ENCODE measurements at places on chromosomes 5 and 9.
A peak's percentile ranks its signal among the peaks of the same experiment; 100 is the strongest.

- peak; percentile 26 for DNase-seq
These were observed 436.7 kb downstream of the ZSWIM6 start for GRCh38 chr5:61768692-61769281.

- no peak for DNase-seq
These were observed 151.0 kb upstream of the ZNF366 start for GRCh38 chr5:72658161-72658560.

GRCh38 chr5:14347522-14347921, 204.4 kb downstream of the TRIO start:
- DNase-seq = no peak

- DNase-seq = no peak
These were observed 4.9 kb downstream of the SGCD start for GRCh38 chr5:156331845-156332244.

- no peak for DNase-seq
These were observed 586.9 kb downstream of the CCDC171 start for GRCh38 chr9:16139774-16140173.

DNA sequence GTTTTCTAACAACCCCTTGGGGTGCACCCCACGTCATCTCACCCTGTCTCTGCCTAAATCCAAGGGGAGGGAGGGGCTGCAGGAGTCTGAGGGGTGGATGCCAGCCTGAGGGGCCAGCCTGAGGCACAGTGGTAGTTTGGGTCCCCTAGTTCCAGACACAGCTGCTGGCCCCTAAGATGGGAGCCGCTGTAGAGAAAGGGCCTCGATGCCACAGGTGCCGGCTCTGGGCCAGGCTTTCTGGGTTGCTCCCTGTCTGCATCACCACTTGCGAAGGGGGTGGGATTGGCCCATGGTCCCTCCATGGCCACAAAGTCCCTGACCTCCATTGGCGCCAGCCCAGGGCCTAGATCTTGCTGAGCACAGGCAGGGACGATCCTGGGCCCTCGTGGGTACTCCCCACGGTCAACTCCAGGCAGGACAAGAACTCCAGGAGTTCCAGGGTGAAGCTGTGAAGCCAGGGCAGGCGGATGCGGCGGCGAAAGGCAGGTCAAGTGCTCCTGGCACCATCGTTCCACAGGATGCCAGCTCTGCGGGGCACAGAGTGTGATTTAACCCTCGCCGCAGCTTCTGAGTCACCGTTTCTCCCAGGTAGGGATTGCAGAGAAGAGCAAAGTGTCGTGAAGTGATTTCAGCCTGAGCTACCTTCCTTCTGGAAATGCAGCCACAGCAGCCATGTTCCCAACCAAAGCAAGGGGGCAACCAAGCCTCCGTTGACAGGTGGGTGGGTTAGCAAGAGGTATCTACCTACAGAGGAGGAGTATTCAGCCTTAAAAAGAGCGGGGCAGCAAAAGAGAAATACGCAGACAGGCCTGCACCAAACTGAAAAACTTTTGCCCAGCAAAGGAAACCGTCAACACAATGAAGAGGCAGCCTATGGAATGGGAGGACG, 41.6 kb upstream of the EXOC3 start:
- peak; percentile 19 for DNase-seq

DNA sequence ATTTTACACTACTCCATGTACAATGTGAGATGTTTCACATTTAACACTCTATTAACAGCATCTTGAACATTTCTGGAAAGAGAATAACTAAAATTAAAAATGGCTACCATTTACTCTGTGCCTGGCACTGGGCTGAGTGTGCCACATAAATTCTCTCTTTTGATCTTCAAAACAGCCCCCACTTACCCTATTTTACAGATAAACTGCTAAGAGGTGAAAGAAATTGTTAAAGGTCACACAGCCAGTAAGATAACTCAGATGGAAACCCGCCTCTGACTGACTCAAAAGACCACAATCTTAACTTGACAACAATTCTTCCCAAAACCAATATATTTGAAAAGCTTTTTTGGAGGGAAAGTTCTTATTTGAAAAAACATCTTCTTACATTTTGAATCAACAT, 97.3 kb downstream of the MAPKAP1 start:
- no peak for DNase-seq

GRCh38 chr9:115232181-115232774, 114.3 kb upstream of the TNC start:
- DNase-seq = no peak

- DNase-seq = no peak
These were observed 78.5 kb downstream of the C9orf152 start for GRCh38 chr9:110129425-110129824.

GRCh38 chr5:169027501-169028061, 273.4 kb downstream of the SLIT3 start:
- no peak for DNase-seq

DNA sequence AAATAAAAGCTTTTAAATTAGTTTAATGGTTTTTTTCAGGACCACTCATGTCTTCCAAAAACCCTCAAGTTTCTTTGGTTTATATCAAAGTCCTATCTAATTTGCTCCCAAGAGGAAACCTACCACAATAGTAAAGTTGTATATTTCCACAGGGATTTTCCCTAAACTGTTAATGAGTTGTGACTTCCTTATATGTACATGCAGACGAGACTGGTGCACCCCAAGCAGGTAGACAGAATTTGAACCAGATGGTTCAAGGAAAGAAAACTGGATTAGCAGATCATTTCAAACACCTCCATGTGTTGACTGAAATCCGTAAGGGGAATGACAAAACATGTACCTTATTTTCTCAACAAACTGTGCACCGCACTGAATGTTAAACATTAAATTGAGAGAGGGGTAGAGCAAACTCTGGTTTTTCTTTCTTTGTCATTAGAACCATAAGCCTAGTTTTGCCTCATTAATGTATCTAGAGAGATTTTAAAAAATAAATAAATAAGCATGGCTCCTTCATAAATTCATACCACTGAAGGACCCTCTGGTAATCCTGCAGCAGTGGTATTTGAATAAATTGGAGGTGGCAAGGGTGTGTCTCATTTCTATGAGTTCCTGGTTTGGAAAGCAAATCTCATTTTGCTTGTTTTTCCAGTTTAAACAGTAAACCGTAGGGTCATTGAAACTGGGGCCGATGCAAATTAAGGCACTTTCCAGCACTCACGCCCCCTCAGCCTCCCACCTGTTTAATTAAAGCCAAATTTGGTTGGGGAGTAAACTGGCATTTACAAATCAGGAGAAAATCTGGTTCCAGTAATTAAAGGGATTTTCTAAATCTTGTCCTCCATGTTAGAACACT, 51.1 kb downstream of the ENC1 start:
- no peak for DNase-seq

GRCh38 chr5:135600971-135601381, 22.2 kb upstream of the CXCL14 start:
- no peak for DNase-seq

DNA sequence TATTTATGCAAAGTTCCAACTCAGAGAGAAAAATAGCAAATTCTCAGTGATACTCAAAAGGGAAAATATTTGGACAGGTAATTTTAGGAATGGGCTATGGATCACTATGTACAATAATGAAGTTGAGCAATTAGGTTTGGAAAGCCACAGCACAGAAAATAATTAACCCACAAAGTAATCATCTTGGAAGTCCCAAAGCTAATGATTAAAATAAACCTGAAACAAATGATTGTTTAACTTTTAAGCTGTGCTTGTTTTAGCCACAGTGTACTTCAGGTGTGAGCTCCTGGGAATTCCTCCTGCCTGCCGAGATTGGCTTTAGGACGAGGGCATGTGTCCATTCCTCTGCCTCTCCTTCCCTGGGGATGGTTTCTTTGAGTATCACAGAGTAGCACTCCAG, 403.9 kb downstream of the ZSWIM6 start:
- no peak for DNase-seq

GRCh38 chr5:1036504-1037122, 28.0 kb downstream of the NKD2 start:
- no peak for DNase-seq

GRCh38 chr5:35810601-35811000, 46.1 kb upstream of the IL7R start:
- DNase-seq = no peak
